ENCODE measurements at places on chromosomes 12 and 14.

GRCh38 chr12:130661486-130662255 is 54.4 kb downstream of the RIMBP2 start:
- no peak for DNase-seq

DNA sequence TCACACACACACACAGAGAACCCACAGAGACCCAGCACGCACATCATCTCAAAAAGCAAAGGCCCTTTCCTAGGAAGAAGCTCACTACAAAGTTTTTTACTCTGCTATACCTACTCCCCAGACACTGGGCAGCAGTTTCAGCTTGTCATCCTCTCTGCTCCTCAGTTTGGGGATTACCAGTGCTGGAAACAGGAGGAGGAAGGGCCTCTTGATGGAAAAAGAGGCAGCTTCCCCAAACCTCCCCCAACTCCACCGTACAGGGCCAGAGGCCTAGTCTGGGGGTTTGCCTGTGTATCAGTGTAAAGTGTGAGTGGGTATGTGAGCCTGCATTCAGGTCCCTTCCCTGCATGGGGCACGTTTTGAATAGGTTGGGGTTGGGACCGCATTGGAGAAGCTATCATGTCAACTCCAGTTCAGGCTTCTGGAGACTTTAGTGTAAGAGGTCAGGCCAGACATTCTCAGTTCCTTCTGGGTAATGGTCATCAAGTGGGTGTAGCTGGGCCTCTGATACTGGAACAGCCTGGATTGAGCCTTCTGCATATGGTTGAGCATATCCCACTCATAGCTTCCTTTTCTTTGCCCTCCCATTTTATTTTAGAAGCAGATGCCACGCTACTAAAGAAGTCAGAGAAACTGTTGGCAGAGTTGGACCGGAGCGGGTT is 1.2 kb downstream of the REM2 start:
- no peak for DNase-seq

GRCh38 chr12:117718559-117718958 is 250.2 kb downstream of the KSR2 start:
- DNase-seq = no peak

DNA sequence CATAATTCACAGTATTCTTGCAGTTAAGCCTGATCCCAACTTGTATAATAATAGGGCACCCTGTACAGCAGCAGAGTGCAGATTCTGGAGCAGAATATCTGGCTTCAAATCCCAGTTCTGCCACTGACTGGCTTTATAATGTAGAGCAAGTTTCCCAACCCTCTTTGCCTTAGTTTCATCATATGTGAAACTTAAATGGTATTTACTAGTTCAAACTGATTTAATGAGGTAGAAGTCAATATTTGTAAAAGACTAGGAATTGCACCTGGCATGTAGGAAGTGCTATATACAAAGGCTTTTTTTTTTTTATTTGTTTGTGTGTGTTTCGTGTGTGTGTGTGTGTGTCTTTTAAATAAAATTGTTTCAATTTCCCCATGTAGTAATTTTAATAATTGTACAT is 125.9 kb downstream of the CCER1 start:
- no peak for DNase-seq

DNA sequence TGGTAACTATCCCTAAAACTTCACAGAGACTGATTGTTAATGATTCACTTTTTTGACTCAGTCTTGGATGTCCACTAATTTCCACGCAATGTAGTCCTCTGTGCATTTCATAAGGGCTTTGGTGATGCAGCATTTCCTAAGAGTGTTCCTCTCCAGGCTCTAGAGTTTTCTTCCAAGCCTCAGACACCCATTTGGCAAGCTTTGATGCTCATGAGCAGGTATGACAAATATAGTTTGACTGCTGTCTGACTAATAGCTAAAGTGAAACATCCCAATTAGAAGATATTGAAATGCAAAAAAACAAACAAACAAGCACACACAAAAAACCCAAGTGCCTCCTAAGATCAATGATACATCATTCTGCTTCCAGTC is 1.5 kb upstream of the VAMP1 start:
- no peak for DNase-seq

Measured in CD4-positive, alpha-beta T cell treated with Interleukin-10 for 1 hour (primary cell).